ENCODE measurements at places on chromosomes 12 and 14.

DNA sequence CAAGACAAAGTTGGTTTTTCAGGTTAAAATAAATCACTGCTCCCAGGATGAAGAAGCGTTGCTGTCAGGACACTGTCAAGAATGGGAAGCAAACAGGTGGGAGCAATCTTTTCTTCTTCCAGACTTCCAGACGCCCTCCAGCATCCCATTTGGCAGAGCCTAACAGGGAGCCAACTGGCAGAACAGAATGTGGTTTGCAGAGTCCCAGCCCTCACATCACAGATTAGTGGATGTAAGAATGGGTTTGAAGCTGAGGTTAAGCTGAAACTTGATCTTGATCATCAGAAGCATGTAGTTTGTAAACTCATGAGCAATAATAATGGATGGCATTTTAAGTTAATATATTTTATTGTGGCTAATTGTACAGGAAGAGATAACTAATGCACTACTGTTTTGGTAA lies 636.4 kb downstream of the SLC6A15 start:
- no peak for DNase-seq

DNA sequence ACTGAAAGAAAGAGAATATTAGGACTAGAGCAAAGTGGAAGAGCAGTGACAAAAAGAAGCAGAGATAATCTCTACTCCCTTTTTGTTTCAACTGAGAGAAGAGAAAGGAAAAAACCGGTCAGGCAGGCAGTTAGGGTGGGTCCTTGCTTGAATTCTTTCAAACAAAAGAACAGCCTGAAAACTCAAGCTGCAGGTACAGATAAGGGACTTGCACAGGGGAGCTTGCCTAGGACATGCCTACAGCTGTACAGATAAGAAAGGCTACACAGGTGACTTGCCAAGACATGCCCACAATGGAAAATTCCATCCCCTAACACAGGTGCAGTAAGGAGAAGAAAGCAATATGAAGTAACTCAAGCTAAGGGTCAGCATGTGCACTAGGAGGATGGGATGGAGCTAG lies 532.2 kb upstream of the MIS18BP1 start:
- DNase-seq: no peak

DNA sequence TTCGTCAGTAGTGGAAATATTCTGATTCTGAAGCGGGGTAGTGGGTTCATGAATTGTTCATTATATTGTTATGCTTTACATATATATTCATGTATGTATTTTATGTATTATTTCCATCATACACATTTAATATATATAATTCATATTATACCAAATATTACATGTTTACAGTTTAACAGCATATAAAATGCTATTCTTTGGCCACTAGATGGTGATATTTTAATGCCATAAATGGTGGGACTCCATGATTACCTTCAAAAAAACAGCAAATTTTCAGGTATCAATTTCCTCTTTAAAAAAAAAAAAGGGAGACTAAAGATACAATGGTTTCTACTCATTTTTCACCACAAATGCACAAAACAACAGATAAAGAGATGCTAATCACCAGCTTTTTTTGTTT lies 41.0 kb downstream of the BDKRB1 start:
- peak; percentile 60 for DNase-seq

DNA sequence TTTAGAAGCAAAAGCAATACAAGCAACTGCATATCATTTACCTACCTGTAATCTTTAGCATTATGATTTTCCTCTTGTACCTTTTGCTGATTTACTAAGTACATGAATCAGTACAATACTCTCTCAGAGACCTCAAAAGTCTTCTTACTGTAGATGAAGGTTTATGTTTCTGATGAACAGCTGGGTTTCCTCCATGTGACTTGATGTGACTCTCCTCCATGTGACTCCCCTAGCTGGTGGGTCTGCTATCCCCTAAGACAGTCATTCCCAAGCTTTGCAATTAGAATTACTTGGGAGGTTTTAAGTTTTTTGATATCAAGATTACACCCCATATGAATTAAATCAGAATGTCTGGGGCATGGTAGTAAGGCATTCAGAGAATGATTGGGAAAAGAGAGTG lies 32.0 kb upstream of the ABCC9 start:
- DNase-seq: no peak

GRCh38 chr12:22687361-22688076 lies 62.5 kb downstream of the ETNK1 start:
- peak; percentile 57 for DNase-seq

- DNase-seq: no peak
These were observed 71.3 kb downstream of the SUSD6 start for GRCh38 chr14:69682621-69683263.

GRCh38 chr14:94396628-94397225 lies 8.3 kb upstream of the SERPINA1 start:
- DNase-seq: no peak

DNA sequence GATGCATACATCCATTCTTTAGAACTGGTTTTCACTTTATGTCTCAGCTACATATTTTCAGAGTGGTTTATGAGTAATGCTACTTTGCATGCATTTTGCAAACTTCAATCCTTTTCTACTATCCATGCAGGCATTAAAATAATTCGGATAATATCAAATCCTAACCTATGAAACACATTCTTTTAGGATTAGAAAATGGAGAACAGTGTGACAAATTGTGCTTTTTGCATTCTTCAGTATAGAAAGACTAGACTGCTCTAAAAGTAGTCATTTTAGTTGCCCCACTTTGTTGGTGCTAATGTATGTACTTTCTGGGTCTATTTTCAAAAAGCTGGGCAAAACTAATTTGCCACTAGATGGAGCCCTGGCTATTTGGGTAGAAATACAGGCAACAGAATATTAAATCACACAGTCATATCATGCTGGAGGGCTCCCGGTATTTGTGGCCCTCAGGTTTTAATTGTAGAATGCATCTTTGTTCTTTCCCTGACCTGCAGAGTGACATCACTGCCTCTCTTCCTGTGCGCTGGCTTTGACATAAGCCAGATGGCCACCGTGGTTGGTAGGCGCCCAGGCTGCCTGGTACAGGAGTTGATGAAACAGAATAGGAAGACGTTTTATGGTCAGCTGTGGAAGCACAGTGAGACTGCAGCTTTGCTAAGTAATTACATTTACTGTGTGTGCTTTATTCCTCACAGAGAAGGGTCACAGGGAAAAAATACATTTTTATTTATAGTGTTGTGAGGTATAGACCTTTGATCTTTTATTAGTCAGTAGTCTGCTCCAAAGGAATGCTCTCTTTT lies 28.1 kb downstream of the MSRB3 start:
- DNase-seq: peak; percentile 81

Data from SK-MEL-5 (cell line).